ENCODE measurements at places on chromosomes 16 and 17.

- no peak for DNase-seq
Measured at GRCh38 chr17:64449545-64449944, 630 bp downstream of the MILR1 start.

- no peak for DNase-seq
Measured at GRCh38 chr16:83648347-83648746, 159.4 kb upstream of the HSBP1 start.

DNA sequence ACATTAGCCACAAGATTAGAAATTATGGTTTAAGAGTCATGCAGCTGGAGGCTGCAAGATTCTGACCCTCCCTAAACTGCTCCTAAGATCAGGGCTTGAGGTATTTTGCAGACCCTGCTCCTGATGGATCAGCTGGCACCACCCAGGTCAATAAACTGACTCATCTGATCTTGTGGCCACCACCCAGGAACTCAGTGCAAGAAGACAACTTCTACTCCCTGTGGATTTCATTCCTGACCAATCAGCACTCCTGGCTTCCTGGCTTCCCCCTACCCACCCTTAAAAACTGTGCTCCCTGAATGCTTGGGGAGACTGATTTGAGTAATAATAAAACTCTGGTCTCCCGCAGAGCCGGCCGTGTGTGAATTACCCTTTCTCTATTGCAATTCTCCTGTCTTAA lies 25.0 kb upstream of the MILR1 start:
- DNase-seq: no peak

GRCh38 chr16:89613231-89613953 lies at the start of gene DPEP1:
Gene DPEP1 (plus strand): TSS chr16:89613642. CDS start chr16:89630411, 16,769 bp downstream.
- no peak for DNase-seq

DNA sequence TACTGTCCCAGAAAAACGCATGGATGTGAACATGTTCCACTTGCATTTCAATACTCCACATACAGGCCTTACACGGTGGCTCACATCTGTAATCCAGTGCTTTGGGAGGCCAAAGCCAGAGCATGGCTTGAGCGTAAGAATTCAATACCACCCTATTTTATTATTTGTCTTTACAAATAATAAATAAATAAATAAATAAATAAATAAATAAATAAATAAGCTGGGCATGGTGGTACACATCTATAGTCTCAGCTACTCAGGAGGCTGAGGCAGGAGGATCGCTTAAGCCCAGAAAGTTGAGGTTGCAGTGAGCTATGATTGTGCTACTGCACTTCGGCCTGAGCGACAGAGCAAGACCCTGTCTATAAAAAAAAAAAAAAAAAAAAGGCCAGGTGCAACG lies 53.9 kb downstream of the PLXDC1 start:
- DNase-seq: no peak

DNA sequence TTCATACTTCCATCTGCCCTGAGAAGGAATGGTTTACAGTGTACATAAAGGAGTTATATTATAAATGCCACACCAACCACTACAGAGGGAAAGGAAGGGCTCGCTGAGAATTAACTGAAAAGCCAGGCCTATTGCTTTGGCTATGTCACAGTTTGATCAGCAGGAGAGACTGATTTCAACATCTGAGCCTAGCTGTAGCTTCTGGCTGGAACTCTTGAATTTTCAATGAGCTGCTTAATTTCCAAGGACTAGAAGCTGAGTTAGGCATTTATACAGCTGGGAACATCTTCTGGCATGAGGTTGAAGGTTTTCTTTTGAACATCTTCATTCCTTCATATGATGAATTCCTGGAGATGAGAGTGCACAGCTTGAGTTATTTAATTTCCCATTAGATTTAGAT lies 47.6 kb upstream of the GNAO1 start:
- no peak for DNase-seq

GRCh38 chr16:30131869-30132475 lies 9.0 kb upstream of the MAPK3 start:
- no peak for DNase-seq

GRCh38 chr16:78709137-78709884 lies 609.9 kb downstream of the WWOX start:
- DNase-seq: no peak

GRCh38 chr16:50985733-50986132 lies 165.3 kb downstream of the SALL1 start:
- no peak for DNase-seq

DNA sequence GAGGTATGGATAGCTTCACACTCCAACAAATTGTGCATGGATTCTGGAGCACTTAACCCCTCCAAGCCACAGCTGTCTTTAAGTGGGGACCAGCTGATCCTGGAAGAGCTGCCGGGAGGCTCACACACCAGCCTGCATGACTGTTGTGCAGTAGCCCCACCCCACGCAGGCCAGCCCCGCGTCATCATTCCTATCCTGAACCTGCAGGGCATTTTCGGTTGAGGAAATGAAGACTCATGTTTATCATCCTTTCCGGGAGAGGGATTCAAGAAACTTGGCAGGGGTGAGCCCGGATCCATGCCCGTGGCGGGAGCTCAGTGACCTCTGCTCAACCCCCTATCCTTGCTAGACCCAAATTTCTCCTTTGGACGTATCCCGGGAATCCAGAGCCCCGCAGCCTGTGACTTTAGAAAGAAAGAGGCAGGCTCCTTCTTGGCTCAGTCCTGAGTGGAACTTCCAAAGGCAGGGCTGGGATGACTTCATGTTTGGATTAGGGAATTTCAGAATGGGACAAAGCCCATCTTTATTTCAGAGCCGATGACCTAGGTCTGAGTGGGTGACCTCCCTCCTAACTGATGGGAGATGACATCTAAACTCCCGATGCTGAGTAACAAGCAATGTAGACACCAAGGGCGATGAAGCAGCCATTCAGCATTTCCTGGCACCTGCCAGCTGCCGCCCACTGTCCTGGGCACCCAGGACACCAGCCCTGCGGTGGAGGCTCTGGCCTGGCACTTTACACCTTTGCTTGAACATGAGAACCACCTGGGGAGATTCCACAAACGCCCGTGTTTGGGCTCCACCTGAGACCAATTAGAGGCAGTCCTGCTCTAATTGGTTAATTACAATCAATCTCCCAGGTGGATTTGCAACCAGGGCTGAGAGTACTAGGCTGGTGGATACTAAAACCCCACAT lies 43.3 kb upstream of the CMIP start:
- no peak for DNase-seq

- no peak for DNase-seq
Measured at GRCh38 chr16:10760858-10761257, 17.2 kb downstream of the NUBP1 start.

- no peak for DNase-seq
Measured at GRCh38 chr17:62994931-62995330, 28.9 kb downstream of the TANC2 start.

GRCh38 chr16:56610017-56610608 lies 1.7 kb downstream of the MT2A start:
- peak; percentile 75 for DNase-seq

DNA sequence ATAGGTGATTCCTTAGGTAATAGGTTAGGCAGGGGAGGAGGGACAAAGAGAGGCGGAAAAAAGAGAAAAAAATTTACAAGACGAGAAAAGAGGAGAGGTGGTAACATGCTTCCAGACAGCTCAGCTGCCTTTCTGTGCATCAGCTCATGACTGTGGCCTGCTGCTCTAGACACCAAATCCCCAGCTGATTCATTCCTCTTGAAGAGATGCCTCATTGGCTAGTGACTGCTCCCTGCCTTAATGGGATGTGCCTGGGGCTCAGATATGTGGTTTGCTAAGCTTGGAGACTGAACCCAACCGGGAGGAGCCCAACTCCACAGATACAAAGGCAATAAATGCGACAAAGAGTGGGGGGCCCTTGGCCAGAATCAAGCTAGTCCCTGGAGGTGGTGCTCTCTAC lies 105.9 kb upstream of the FAM20A start:
- DNase-seq: no peak

- no peak for DNase-seq
Measured at GRCh38 chr17:45018848-45019711, 32.4 kb downstream of the DCAKD start.

- no peak for DNase-seq
Measured at GRCh38 chr16:20847550-20847949, 41.2 kb downstream of the REXO5 start.

GRCh38 chr17:81479175-81480071 lies 33.2 kb downstream of the ACTG1 start:
- no peak for DNase-seq

DNA sequence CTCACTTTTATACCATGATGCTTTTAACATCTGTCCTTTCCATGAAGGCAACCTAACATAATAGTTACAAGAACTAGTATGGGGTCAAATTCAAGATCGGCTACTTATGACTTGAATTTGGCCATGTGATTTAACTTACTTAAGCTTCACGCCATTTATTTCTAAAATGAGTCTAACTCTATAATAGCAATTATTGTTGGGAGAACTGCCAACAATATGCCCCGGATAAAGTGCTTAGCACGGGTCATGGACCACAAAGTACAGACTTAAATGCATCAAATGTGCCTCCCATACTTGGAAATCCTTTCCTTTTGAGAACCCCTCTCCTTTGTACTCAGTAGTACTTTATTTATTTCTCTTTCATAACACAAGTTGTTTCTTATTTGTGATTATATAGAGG lies 1603.6 kb upstream of the GOT2 start:
- no peak for DNase-seq

GRCh38 chr17:8963647-8964258 lies 1.8 kb downstream of the PIK3R5 start:
- no peak for DNase-seq

- DNase-seq: no peak
Measured at GRCh38 chr16:28984619-28985135, at the start of gene LAT. Gene LAT (plus strand): TSS chr16:28985052. CDS start chr16:28985418, 366 bp downstream.

DNA sequence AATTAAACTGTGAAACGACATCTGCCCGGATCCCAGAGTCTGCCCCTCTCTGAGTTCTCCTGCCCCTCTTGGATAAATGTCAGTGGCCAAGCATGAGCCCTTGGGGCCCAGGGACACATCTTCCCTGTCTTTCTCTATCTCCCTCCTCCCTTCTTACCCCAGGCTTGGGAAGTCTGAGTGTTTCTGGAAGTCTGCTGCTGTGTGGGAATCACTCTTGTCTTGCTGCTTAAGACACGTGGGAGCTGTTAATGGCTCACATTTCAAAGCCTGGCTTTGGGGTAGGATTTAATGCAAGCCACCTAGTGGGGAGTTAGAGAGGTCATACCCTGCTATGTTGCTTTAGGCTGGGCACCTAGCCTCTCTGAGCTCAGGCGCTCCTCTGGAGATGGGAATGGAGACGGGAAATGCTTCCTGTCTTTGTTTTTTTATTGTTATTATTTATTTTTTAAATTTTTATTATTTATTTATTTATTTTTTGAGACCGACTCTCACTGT lies 218.5 kb upstream of the CIBAR2 start:
- DNase-seq: peak; percentile 51

GRCh38 chr17:45296003-45296832 lies 20.6 kb downstream of the MAP3K14 start:
- DNase-seq: no peak

DNA sequence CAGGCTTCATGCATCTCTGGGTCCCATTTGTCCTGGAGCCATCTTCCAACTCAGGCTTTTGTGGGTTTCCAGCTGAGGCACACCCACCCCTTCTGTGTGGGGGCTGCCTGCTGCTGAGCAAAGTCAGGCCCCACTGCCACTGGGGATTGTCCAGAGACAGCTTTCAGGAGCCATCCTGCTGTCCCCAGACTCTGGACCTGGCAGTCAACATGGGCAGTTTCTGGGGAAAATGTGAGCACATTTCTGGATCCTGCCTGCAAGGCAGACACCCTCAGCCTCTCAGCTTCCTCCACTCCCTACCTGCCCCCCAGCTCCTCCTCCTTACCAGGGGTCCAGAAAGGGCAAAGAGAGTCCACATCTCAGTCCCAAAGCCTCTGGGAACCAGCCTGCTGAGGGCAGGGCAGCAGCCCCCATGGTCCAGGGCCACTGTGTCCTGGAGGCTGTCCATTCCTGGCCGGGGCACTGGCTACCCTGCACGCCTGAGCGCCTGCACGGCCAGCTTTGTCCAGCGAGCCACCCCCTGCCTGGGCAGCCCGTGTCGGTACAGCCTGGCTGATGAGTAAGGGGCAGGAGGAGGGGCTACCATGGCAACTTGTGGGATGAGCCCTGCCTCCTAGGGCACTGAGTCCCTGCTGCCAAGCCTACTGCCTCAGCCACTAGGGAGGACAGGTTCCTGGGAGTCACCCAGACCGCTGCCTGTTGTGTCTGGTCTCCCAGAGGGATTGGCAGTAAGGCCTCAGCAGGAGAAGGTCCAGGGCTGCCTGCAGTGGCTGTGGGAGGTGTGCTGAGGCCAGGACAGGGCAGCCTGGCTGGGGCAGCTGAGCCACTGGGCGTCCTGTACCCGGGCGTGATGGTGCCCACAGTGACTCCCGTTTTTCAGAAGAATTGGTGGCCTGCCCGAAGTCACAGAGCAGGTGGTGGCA lies at the start of gene SLC47A2:
TSS of gene SLC47A2 (minus strand) at position 477 of the 923 bp plus-strand sequence. CDS start at position 448, 29 bp downstream.
- DNase-seq: no peak

DNA sequence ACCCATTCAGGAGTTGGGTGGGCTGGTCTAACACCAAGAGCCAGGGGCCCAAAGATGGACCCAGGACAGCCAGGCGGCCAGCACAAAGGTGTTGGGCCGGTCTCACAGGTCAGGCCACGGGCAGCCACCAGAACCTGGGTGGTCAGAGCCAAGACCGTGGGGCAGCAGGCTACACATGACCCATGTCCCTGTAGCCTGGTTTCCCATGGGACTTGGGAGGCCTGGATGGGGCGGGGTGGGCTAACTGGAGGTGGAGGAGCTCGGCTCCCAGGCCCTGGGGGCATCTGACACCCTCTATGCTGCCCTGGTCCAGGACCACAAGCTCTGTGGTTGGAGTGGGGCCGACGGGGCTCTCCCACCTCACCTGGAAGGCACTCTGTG lies 17.2 kb downstream of the CTU2 start:
- DNase-seq: no peak

- no peak for DNase-seq
Measured at GRCh38 chr17:49942947-49943346, 26.0 kb upstream of the DLX4 start.

DNA sequence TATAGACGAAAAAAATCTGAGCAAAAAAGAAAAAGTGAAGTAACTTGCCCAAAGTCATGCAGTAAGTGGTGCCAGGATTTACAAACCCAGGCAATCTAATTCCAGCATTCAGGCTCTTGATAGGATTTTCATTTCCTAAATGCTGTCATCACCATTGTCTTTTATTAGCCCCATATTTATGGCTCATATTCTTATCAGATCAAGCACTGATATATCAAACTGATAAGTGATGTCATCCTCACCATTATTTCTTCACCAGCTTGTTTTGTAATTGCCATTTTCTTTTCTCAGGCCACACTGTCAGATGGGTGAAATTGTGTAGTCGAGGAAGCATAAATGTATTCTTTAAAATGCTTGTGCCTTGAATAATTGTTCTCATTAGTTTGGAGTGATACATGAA lies 1.3 kb downstream of the RAD51C start:
- DNase-seq: no peak

DNA sequence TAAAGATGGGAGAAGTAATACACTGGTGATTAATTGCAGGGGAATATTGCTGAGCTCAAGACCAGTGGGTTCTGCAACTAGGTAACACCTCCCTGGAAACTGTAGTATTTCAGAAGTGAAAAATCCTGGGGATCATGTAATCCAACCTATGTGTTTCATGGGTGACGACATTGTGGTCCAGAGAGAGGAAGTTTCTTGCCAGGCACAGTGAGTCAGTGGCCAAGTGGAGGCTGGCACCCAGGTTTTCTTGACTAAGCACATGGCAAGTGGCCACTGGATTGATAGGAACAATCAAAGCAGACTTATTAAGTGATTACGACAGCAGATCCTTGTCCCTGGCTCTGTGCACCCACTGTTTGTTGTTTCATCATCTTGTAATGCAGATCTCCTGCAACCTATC lies 14.6 kb upstream of the CIITA start:
- DNase-seq: peak; percentile 75

GRCh38 chr17:18093616-18094408 lies 6.1 kb downstream of the DRG2 start:
- DNase-seq: peak; percentile 40

Measured in tibial artery (tissue), 4 donors.